Hematopoietic multipotent progenitor cell (in vitro differentiated cells): ENCODE measurements at places on chromosomes 1 and 21. TPM values are rescaled to one million over a fixed set of nuclear protein-coding genes. Genes with fewer than 3 reads are reported as not detected.

GRCh38 chr21:36700295-36700970 is 1.5 kb downstream of the SIM2 start:
- DNase-seq: no peak

DNA sequence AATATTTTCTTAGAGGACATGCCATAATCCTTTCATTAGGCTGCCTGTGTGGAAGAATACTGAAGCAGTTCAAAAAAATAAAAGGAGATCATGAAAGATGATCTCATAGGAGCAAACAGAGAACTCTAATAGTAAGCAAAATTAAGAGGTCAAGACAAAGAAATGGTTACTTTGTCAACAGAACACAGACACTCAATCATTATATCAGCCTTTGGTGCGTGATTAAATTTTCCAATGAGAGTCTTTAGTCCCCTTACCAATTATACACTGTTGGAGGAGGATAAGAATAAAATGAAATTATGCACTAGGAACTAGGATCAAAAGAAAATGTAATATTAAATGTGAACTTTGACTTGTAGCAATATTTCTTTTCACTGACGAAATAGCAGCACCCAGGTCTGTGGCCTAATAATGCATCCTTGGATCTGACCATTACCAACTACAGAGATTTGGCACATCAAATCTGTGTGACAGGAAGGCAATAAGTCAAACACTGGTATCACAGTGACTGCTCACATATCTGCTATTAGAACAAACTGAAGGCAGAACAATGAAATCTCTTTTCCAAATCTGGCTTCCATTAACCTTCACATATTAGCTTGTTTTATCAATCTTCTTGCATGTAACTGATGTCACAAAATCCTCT is 1812.9 kb downstream of the PLA2G4A start:
- DNase-seq: no peak

- no peak for DNase-seq
Observed at GRCh38 chr1:101025283-101025656, 314 bp downstream of the DPH5 start.

DNA sequence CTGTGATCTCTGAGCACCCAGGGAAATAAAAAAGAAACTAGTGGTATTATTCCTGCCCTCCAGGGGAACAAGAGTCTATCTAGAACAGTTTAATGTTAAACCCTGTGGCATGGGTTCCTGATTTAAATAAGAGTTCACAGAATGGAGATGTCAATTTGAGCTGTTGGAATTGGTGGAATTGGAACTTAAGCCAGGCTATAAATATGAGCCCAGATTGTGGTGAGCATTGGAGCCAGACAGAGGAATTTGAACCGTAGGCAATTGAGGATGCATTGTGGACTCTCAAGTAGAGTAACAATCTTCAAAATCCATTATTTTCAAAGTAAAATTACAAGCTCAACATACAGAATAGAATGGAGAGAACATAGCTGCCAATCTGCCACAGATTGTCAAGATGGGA is 98.2 kb downstream of the NEK7 start:
- no peak for DNase-seq

- no peak for DNase-seq
Observed at GRCh38 chr1:50197216-50197615, 88.5 kb downstream of the ELAVL4 start.

GRCh38 chr1:219310181-219310728 is 136.6 kb downstream of the LYPLAL1 start:
- no peak for DNase-seq

SPATA45 gene
- not detected for total RNA-seq
